Activated CD4-positive, alpha-beta T cell treated with anti-CD3 and anti-CD28 coated beads, Interleukin-2, amount 50 U/mL, for 1 hour (primary cell): ENCODE measurements at places on chromosomes 3 and 15.

- peak; percentile 42 for DNase-seq
Observed at GRCh38 chr15:62059816-62060112, 483 bp downstream of the VPS13C start.

- DNase-seq = no peak
Observed at GRCh38 chr15:47688573-47689086, 28.7 kb upstream of the SEMA6D start.

- DNase-seq = no peak
Observed at GRCh38 chr3:72782521-72782920, 65.7 kb downstream of the SHQ1 start.

GRCh38 chr15:62109437-62109836 is 42.7 kb downstream of the C2CD4A start:
- DNase-seq = no peak

- DNase-seq = no peak
Observed at GRCh38 chr3:9141928-9142289, 107.5 kb downstream of the SRGAP3 start.

GRCh38 chr15:38253351-38253781 is 730 bp downstream of the SPRED1 start:
- no peak for DNase-seq

DNA sequence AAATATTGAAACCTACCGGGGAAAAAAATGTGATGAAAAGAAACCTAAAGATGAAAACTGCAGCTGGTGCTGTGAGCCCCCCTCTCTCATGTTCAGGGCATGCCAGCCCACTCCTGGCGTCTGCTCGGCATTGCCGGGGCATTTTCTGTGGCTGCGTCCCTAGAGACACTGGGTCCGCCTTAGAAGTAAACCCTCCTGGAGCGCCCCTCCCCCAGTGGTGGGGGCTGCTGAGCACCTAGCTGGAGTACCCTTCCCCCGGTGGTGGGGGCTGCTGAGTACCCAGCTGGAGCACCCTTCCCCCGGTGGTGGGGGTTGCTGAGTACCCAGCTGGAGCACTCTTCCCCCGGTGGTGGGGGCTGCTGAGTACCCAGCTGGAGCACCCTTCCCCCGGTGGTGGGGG is 24.5 kb upstream of the GABRA5 start:
- no peak for DNase-seq

GRCh38 chr3:112629425-112629824 is 11.5 kb downstream of the CCDC80 start:
- DNase-seq = no peak
